Kidney (tissue), 22 donors: ENCODE measurements at places on chromosomes 16 and 17.
A peak's percentile ranks its signal among the peaks of the same experiment; 100 is the strongest.

GRCh38 chr16:1541293-1542165 is 8.1 kb downstream of the TMEM204 start:
- no peak for DNase-seq

GRCh38 chr16:85520853-85521521 is 92.1 kb upstream of the GSE1 start:
- peak; percentile 75 for DNase-seq

DNA sequence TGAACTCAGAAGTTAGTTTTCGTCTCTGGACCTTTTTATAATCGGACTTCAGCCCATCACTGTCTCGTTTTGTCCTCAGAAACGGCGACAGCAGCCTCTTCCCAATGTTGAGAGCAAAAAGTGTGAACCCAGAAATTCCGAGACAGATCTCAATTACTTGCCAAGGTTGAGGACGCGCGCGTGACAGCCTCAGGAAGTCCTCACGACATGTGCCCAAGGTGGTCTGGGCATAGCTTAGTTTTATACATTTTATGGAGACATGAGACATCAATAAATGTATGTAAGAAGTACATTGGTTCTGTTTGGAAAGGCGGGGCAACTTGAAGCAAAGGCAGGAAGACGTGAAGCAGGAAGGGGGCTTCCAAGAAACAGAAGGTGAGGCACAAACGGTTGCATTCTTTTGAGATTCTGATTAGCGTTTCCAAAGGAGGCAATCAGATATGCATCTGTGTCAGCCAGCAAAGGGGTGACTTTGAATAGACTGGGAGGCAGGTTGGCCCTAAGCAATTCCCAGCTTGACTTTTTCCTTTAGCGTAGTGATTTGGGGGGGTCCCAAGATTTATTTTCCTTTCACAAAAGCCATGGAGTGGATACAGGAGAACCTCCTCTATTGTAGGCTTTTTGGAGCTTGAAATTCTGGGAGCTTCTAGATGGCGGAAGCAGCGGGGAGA is 583 bp upstream of the ZNF747 start:
- no peak for DNase-seq

- DNase-seq = no peak
Observed at GRCh38 chr17:27396941-27397340, 59.3 kb upstream of the KSR1 start.

DNA sequence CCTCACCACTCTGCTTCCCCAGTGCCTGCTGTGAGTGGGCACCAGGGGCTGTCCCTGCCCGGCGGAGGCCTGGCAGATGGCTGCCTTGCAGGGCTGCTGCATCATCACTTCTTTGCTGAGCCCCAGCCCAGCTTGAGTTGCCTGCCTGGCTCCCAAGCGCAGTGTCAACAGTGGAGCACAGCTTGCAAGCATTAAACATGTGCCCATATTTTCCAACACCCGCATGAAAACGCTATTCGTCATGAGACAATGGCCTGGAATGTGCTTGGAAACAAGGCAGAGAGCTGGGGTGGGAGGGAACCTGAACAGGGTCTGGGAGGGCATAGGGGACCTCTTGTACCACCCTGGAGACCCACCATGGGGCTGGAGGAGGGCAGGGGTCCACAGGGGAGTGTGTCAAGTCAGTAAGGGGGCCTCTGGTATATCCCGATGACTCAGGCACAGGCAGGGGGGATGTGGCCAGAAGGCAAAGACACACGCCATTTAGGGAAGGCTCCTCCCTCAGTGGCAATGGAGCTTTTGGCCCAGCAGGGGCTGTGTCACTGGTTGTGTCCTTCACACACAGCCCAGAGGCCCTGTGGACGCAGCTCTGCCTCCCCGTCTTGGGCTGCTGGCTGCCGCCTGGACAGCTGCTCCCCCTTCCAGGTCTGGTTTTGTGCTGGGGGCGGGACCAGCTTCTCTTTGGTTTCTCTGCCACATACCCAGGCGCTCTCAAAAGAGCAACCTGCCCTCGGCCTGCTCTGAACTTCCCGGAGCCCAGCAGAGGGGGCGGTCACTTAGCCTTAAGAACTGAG is 17.4 kb upstream of the MTSS2 start:
- no peak for DNase-seq

DNA sequence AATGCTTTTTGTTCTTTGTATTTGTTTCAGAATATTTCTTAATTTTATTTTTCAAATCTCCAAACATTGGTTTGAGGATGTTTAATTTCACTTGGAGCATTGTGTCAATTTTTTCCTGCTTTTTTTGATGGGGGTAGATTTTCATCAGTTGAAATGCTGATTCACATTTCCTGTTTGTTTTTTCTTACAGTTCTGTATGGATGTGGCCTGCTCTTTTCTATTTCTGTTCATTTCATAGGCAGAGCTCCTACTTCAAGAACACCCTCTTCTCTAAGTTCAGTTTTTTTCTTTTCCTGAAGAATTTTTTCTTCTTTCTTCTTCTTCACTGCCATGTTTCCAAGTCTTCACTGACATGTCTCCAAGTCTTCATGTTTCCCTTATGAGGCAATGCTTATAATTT is 8.8 kb downstream of the MBTD1 start:
- no peak for DNase-seq

DNA sequence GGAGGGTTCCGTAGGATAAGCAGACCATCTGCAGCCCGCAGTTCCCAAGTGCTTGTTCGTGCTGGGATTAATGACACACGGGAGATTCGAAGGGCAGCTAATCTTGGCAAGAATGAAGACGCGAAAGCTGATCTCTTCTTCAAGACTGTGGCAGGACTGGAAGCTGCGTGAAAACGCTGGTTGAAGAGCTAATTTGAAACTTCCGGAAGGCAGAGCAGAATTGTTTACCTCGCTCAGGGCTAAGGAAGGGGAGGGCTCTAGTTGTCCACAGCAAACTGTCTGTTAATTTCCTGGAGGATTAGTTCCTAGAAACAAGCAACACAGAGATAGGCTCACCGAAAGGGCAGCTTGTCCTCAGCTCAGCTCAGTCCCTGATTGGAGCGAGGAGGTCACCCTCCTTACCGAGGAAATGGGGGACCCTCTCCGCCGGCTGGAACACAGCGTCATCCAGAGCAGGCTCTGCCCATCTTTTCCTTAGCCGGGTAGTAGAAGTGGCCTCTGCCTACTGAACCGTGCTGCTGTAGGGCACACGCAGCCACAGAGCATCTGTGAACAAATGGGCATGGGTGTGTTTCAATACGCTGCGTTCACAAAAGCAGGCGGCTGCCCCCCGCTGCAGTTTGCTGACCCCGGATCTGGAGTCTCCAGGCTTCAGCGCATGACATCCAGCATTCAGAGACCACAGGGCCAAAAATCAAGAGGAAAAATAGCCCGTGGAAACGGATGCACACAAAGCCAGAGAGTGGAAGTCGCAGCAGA is 16.7 kb upstream of the BAIAP2 start:
- DNase-seq = peak; percentile 81

GRCh38 chr16:67942200-67942509 is 1.8 kb downstream of the LCAT start:
- DNase-seq = peak; percentile 44

DNA sequence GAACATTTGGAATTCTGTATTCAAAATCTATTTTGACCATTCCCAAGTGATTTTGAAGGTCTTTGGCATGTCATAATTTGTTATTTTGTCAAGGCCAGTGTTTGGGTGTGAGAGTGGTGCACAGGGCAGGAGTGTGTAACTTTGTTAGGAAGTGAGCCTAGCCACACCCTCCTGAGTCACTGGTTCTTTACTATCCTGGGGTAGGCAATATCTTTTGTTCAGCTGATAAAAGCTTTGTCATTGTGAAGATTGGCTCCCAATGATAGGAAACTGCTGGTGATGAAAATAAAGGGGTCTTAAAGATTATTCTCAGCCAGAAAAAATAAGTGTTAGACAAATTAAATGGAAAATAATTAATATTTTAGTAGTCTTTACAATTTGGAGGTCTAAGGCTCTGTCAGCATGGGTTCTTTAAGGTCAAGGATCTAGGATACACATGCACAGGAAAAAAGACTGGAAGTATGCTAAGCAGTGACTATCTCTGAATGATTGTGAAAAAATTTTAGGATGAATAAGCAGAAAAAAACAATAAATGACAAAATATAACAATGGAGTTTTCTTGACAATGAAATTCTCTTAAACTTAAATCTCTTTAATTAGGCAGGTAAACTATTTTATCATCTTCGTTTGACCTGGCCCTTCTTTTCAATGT is 5.1 kb downstream of the UBN1 start:
- DNase-seq = no peak
